GF-D8 (cell line): ENCODE measurements at places on chromosomes 11 and 22.

- no peak for DNase-seq
Measured at GRCh38 chr22:19430890-19431541, 517 bp downstream of the HIRA start.

DNA sequence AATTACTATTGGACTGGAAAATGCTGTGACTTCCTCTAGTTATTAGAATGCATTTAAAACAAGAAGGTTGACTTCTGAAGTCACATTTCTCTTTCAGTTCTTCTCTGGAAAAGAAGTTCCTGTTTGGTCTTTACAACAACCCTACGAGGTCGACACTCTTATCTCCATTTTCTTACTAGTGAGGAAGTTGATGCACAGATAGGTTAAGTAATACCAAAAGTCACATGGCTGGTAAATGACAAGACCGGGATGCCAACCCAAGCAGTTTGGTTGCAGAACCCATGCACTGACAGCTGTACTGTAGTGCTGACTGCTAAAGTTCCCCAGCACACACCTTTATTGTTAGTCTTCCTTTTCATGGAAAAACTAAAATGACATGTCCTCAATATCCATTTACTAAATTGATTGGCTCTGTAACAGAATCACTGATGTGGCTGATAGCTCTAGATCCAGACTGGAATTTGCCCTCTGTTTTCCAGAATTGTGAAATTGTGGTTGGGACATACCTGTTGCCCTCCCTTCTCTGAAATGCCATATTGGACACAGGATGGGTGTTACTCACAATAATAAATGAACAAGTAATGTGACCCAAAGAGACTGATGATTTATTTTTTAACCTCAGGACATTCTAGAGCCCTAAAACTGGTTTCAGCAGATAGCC is 9.4 kb upstream of the TECTA start:
- DNase-seq = peak; percentile 99

- no peak for DNase-seq
Measured at GRCh38 chr11:93652161-93652597, 9.3 kb upstream of the CEP295 start.

DNA sequence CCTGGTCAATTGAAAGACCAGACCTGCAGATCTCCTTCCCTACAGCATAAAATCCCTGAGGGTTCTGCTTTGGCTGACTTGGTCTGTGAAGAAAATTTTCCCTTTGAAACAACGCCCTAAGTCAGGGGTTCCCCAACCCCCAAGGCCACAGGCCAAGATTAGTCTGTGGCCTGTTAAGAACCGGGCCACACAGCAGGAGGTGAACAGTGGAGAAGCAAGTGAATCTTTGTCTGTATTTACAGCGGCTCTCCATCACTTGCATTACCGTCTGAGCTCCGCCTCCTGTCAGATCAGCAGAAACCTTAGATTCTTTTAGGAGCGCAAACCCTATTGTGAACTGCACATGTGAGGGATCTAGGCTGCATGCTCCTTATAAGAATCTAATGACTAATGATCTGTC is 38.2 kb downstream of the CCDC83 start:
- DNase-seq = no peak

DNA sequence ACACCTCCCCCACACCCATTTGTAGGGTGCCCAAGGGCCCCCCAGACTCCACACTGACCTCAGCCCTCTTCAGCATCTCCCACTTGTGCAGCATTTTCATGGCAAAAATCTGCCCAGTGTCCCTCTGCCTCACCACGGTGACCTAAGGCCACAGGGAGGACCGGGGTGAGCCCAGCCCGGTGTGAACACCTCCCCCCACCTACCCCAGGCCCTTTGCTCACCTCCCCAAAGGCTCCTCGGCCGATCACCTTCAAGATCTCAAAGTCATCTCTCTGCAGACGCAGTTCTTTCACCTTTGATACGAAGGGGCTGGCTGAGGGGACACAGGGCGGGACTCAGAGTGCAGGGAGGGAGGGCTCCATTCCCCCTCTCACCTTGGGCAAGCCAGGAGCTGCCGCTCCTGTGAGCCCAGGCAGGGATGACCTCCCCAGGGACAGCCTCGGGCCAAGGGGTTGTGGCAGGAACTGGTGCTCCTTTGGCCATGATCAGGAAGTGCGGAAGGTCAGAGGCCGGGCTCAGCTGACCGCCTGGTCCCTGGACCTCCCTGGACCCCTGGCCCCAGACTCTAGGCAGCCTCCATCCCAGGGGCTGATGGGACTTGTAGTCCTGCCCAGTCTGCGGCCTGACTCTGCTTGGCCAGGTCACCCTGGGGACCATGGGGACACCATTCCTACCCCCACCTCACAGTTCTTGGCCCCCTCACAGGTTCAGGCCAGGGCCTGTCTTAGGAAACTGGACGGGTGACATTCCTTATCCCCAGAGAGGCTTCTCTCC is 2.7 kb downstream of the CDC42BPG start:
- no peak for DNase-seq

- peak; percentile 73 for DNase-seq
Measured at GRCh38 chr11:124762105-124762623, at the start of gene ESAM. ESAM (minus strand) TSS chr11:124762290; CDS start chr11:124762154, 136 bp downstream.

- peak; percentile 75 for DNase-seq
Measured at GRCh38 chr11:1335811-1336761, 26.7 kb upstream of the TOLLIP start.

DNA sequence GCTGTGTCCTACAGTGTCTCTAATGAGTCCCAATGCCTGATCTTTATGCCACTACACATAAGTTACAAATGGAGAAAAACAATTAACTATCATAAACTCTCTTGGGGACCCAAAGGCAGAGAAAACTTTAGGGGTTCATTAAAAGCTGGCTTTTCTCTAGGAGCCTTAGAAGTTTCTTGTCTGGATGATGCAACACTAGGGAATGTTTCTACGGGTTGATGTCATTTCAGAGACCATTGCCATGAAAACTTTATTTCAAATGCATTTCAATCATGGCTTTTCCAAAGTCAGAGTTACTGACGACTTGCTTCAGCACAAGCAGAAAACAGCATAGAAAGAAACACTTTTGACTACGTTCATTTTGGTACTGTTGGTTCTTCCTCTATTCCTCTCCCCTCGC is 8.5 kb upstream of the OR8B12 start:
- DNase-seq = no peak

GRCh38 chr11:116044941-116045340 is 540.7 kb upstream of the CADM1 start:
- DNase-seq = no peak

- DNase-seq = no peak
Measured at GRCh38 chr11:77559686-77560401, 29.9 kb upstream of the AQP11 start.

DNA sequence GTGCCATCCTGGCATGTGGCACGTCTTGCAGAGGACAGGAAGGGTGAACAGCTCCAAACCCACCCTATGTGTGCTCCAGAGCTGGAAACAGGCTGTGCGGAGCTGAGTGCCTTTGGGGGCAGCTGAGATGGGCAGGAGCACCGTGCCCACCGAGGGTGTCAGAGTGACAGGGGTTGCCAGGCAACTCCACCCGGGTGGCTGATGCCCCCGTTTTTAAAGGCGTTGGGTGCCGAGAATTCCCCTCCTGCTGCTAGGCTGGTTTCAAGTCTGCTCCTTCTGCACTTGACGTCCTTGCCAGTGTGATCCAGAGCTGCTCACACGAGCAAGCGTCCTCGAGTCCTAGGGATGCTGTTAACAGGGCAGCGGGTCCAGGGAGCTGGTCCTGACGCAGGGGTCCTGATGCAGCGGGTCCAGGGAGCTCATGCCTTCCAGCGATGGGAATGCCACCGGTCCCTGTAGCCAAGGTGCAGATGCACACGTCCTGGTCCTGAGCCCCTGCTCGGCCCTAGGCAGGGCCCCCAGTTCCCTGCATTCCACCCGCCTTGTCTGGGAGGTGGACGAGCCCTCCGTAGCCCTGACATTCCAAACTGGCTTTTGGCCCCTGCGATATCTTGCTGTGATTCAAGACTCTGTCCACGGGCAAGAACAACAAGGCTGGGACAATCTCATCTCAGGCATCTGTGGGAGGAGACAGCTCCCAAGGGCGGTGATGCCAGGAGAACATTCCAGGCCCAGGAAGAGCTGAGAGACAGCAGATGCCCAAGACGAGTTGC is 4.9 kb downstream of the KCNQ1 start:
- DNase-seq = no peak

GRCh38 chr22:37202716-37203115 is 9.6 kb downstream of the SSTR3 start:
- no peak for DNase-seq

- no peak for DNase-seq
Measured at GRCh38 chr11:76765863-76766350, 17.2 kb upstream of the TSKU start.

GRCh38 chr11:110755941-110756340 is 43.7 kb upstream of the ARHGAP20 start:
- no peak for DNase-seq

- no peak for DNase-seq
Measured at GRCh38 chr11:35539256-35539655, 13.8 kb upstream of the PAMR1 start.

DNA sequence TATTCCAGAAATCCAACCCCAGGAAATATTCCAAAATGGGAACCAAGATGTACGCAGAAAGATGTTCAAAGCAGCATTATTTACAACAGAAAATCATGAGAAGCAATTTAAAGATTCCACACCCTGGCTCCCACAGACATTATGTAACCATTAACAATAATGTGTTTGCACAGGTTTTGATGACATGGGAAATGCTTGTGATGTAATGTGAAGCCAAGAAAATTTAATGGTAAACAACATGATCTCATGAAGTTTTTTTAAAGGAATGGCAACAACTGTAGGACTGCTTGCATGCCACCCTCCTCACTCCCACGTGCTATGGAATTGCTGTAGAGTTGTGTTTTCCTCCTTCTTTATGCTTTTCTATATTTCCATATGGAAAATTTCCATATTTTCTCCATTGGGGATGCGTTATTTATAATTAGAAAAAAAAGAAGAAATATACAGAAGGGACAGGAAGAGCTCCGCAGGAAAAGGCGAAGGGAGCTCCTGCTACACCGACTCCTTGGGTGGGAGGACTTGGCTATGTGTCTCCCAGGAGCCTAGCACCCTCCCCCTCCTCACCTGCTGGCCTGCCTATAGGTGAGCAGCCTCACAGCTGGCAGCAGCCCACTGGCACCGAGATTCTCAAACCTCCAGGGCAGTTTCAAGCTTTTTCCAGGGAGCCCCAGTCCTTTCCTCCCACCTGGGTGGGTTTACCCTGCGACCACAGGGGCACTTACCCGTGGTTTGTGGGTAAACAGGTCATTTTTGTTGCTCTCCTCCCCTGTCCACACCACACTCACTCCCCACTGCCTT is 20.9 kb downstream of the LRFN4 start:
- no peak for DNase-seq

- no peak for DNase-seq
Measured at GRCh38 chr11:762421-763072, 14.7 kb downstream of the GATD1 start.

GRCh38 chr11:126510621-126511370 is 155.3 kb downstream of the ST3GAL4 start:
- DNase-seq = no peak

GRCh38 chr11:70476669-70477068 is 78.3 kb downstream of the CTTN start:
- no peak for DNase-seq

DNA sequence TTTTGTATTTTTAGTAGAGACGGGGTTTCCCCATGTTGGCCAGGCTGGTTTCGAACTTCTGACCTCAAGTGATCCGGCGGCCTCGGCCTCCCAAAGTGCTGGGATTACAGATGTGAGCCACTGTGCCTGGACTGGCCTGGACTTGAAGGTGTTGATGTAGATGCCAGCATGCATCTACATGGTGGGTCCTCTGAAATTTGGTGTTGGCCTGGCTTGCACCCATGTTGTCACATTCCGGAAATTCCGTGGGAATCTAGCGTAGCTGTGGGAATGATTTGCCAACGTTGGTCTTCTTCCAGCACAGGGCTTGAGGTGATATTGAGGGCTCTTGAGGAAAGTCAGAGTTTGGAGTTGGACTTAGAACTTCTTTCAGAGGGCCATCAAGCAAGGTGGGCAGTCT is 6.5 kb downstream of the PACS1 start:
- DNase-seq = no peak

DNA sequence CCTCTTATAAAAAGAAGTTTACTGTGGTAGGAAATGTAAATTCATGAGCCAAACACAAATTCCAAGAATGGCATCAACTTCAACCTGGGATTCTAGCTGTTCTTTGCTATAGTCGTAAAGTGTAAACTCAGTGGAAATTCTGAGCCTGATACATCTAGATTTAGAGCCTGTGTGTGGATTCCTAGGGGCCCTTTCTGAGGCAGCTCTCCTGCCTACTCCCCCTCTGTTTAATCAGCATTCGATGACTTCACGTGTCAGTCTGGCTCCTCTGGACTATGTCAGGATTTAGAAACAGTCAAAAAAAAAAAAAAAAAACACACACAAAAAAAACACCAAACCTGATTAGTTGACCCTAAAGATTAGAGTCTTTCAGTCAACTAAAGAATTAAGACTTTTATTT is 93.1 kb upstream of the SC5D start:
- no peak for DNase-seq

GRCh38 chr11:19191530-19192169 is 10.1 kb downstream of the CSRP3 start:
- DNase-seq = no peak

- peak; percentile 70 for DNase-seq
Measured at GRCh38 chr11:59822989-59823566, 12.5 kb upstream of the MRPL16 start.

DNA sequence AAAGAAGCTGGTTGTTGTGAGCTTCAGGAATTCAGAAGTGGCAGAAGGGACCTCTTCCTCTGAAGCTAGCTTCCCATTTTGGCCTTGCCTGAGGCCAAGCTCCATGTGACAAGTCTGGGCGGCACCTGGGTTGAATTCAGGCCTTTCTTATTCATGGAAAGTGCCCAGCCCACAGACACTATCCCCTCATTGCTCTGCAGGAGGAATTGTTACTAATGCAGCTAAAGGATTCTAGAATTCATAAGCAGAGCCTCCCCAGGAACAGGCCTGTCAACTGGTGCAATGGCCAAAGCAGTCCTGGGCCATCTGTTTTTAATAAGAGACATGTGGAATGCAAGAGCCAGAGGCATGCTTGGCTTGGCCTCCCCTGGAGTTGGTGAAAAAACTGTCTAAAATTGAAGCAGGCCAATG is 71.4 kb downstream of the SLC1A2 start:
- DNase-seq = no peak
